ENCODE measurements at places on chromosomes 16 and 17.

GRCh38 chr16:85564277-85565051 lies 48.7 kb upstream of the GSE1 start:
- no peak for DNase-seq

DNA sequence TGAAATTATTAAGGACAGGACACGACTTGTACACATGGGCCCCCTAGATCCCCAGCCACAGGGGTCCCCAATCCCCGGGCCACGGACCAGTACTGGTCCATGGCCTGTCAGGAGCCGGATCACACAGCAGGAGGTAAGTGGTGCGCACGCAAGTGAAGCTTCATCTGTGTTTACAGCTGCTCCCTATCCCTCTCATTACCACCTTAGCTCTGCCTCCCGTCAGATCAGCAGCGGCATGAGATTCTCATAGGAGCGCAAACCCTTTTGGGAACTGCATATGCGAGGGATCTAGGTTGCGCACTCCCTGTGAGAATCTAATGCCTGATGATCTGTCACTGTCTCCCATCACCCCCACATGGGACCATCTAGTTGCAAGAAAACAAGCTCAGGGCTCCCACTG lies 137.8 kb upstream of the ZFHX3 start:
- DNase-seq, result no peak

- no peak for DNase-seq
Observed at GRCh38 chr16:30368122-30368791, 2.0 kb downstream of the TBC1D10B start.

DNA sequence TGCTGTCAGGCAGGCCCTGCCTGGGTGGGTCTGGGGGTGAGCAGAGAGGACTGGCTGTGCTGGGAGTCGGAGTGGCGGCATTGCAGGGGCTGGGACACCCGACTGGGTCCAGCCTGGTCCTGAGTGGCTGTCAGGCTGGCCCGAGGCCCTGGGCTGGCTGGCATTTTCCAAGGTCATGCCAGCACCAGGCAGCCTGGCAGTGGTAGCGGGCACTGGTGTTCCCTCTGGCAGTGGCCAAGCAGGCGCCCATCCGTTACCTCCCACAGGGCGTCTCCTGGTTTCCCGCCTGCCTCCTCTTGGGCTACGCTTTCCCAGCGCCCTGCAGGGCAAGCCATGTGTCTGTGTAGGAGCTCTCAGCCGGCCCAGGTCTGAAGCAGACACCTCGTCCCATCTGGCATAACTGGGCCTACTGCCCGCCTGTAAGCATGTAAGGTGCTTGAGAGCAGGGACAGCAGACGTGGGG lies 5.7 kb upstream of the PKMYT1 start:
- no peak for DNase-seq

- DNase-seq, result no peak
Observed at GRCh38 chr16:83098536-83098935, 471.8 kb downstream of the CDH13 start.

- no peak for DNase-seq
Observed at GRCh38 chr16:28837672-28838557, 8.2 kb downstream of the TUFM start.

- no peak for DNase-seq
Observed at GRCh38 chr17:45907750-45908395, 13.5 kb downstream of the MAPT start.

DNA sequence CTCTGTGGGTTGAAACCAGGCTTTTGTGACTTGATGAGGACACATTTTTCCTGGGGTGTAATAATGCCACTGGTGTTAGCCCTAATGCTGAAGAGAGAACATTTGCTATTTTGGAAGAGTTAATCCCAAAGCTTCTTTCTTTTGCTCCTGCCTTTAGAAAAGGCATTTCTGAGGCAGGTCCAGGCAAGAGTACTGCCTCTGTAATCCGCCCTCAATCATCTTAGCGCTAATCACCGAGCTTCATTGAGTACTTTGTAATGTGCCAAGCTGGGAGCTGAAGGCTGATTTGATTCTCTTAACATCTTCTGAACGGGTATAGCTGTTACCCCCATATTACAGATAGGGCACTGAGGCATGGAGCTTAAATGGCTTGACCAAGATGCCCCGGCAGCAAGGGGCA lies 60.3 kb downstream of the AKAP1 start:
- no peak for DNase-seq

DNA sequence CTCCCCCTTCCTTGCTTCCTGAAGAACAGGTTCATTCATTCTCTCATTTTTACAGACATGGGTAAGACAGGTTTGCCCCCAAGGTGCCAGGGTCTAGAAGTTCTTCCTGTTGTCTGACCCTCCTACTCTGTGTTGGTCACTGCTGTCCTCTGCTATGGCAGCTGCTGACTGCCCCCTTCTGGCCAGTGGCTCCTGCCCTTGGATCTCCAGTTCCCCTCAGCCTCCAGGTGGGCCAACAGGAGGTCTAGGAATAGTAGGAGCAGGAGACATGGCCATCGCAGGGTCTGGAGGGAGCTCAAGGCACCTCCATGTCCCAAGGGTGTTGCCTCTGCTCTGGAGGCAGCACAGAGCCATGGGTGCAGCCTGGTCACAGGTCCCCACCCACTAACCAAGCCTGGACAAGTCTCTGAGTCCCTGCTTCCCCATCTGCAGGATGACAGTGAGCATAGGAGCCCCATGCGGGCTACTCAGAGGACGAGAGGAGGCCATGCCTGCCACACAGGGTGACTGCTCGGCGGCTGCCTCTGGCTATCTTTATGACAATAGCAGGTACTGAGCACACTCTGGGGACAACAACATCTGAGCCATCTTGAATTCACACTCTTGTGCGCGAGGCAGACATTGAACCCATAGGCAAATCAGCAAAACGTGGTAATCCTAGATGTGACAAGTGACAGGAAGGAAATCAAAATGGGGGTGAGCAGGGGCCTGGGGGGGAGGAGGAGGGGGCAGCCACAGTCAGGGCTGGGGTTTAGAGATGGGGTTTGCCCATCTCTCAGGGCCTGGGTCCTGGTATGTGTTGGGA lies 27.0 kb upstream of the NXPH3 start:
- DNase-seq, result no peak

- DNase-seq, result no peak
Observed at GRCh38 chr17:31401456-31402254, 10.2 kb downstream of the RAB11FIP4 start.

Measured in activated CD8-positive, alpha-beta memory T cell treated with anti-CD3 and anti-CD28 coated beads for 48 hours (primary cell).